ENCODE measurements at places on chromosomes 11 and 22.

DNA sequence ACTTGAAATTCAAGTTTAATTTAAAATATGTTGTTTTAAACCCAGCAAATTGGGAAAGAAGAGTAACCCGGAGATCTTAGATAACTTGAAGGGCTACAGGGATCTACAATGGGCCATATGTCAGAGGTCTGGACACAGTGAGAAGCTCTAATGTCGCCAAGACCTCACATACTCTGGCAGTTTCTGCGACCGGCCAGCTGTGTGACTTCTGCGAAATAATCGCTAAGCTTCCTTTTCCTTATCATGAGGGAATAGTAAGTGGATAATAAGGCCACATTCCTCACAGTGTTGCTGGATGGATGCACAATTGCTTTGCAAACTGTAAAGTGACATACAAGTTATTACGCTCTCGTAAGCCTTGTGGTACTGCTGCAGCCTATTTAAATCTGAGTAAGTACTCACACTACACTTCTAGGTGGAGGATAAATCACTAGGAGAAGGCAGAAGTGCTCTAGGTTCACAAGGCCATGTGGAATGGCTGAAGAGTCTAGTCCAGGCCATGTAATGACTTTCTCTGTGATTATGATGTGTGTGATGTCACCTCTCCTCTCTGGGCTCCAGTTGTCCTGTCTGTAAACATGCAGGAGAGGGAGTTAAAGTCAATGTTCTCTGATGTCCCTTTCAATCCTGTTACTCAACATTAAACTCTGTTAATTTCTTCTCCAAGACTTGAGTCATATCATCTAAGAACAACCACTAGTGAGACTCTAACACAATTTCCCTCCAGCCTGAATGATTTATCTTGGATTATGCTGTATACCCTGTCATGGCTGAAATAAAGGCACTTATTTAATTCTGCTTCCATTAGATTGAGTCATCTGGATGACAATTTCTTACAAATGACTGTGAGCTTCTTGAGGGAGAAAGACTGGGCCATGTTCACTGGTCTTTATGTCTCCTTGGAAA is 192.6 kb upstream of the NARS2 start:
- DNase-seq: no peak

GRCh38 chr11:46858920-46859546 is 13.0 kb upstream of the CKAP5 start:
- DNase-seq: no peak

DNA sequence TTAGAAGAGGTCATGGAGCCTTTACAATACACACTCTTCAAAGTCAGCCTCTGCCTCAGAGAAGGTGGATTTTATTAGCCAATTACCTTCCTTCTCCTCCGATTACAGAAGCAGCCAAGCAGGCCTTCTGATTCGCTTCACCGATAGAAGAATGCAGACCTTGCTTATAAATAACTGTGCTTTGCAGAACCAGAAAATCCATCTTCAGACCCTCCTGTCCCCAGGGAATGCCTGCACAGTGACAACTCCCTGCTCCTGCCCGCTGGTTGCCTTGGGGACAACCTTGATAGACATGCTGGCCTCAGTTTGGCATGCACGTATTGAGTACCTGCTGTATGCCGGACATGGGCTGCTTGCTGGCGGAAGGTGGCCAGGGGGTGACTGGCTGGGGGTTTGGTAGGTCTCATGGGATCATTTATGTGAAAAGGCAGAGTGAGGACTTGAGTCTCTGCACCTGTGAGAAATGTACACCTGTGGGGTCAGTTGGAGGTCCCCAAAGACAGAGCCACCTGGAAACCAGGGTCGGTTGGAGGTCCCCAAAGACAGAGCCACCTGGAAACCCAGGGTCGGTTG is 1238.7 kb downstream of the BRD1 start:
- DNase-seq: no peak

DNA sequence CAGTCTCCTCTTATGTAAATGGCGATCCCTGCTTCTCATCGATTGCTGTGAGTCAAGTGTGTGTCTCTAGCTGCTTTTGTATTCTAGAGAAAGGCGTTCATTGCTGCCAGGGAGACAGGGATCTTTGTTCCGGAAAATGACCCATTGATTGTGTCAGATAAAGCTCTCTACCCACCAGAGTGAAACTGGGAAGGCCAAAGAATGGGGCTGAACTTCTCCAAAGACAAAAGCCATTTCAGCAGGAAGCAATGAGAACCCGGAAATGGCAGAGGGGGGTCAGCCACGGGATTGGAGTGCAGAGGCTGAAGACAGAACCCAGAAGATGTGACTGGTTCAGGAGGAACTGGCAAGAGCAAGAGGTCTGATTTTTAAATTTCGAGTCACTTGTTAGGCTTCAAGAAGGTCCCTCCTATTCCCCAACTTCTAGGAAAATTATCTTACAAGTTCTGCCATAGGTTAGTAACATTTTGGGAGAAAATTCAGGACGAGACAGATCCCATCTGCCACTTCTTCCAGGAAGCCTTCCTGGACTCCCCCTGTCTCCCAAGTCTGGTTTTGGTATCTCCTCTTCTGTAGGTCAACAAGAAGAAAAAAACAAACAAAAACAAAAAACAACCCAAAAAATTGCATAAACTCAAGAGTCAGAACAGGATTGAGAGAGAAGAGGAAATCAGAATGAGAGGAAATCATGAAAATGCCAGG is 110.6 kb downstream of the NECTIN1 start:
- DNase-seq: no peak

DNA sequence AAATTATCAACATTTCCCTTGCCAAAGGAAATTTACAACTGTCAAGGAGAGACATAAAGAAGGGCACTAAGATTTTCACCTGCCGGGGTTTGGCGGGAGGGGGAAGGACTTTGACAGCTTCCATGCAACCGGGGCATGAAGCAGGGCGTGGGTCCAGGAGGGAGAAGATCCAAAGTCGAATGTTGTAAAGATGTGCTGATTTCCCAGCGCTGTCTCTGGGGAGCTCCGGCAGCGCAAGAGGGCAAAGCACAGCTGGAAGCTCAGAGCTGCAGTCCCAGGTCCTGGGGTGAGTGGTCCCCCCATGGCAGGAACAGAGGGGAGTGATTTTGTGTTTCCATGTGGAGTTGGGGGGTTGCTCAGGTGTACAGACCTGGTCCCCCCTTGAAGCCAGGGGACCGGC is at the start of gene MS4A10:
Gene MS4A10 (plus strand): TSS at position 198 of the 400 bp plus-strand sequence. CDS start 5,003 bp downstream, outside the sequence.
- DNase-seq: no peak

- no peak for DNase-seq
These were observed 76.9 kb upstream of the TCF20 start for GRCh38 chr22:42347281-42347824.

- no peak for DNase-seq
These were observed 37.7 kb upstream of the H19 start for GRCh38 chr11:2035382-2035781.

- no peak for DNase-seq
These were observed 389.1 kb downstream of the NXPE2 start for GRCh38 chr11:115067471-115067870.

DNA sequence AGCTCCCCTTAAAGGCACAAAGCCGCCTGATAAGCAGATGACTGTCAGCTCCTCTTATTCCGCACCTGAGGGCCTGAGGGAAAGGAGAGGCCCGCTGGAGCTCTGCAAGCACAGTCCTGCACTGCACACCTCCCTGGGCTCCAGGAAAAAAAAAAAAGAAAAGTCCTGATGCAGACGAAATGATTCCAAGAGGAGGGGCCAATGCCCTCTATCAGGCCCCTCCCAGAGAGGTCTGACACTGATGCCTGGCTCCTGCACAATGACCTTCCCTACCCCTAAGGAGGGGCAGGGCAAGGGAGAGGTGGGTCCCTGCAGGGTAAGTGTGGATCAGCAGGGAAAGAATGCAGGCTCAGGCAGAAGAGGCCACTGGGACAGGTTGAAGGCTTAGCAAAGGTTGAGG is 572.7 kb downstream of the SOX6 start:
- DNase-seq: no peak

DNA sequence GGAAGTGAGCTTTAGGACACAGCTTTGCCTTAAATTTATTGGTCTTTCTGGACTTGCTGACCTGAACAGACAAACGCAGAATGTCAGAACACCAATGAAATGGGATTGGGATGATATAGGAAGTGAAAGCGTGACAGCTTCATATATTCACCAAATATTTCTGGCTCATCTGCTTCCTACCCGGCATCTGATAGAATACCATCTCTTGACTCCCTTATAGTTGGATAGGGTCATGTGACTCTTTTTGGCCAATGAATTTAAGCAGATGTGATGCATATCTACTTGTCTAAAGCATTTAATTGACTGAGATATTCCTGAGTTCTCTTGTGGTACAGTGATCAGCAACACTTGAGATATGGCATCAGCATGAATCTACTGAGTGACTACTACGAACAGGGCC is 2.5 kb upstream of the CAPRIN1 start:
- no peak for DNase-seq

DNA sequence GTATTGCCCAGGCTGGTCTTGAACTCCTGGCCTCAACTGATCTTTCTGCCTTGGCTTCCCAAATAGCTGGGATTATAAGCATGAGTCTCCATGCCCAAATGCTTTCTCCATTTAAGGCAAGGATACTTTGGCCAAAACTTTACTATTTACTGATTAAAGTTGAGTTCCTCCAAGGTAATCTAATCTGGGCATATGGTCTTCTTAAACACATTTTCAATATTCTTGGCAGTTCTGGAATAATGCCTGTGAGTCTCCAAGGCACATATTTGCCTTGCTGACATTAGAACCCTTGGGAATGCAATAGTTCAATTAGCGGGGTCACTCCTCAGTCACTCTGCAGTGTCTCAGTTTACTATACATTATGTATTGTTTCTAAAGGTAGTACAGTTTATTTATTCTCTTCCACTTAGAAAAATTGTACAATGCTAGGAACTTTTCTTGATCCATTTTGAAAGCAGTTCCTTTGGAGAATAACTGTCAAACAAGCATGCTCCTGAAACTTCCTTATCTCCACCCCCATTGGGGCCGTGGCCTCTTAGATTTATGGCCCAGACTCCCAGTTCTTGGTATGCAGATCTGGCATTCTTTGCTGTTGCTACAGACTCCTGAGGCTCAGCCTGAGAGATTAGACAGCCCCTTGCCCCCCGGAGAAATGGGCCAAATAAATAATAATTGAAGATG is 13.1 kb upstream of the RAB38 start:
- no peak for DNase-seq

GRCh38 chr11:7858006-7858405 is 61.3 kb upstream of the OR5P2 start:
- DNase-seq: no peak

GRCh38 chr11:35794850-35795249 is 132.3 kb downstream of the TRIM44 start:
- DNase-seq: peak; percentile 20

DNA sequence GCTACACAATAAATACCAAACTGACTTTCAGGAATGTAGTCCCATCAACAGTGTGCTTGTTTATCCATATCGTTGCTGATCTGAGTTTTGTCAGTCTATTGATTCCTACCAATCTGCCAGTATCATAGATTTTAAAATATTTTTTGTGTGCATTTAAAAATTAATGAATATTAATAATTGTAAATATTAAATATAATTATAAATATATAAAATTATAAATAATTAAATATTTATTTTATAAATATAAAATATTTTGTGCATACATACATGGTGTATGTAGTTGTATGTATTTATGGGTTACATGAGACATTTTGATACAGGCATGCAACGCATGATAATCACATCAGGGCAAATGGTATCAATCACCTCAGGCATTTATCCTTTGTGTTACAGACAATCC is 53.6 kb downstream of the CUL5 start:
- DNase-seq: no peak

GRCh38 chr11:132050577-132051165 is 680.3 kb downstream of the NTM start:
- no peak for DNase-seq

DNA sequence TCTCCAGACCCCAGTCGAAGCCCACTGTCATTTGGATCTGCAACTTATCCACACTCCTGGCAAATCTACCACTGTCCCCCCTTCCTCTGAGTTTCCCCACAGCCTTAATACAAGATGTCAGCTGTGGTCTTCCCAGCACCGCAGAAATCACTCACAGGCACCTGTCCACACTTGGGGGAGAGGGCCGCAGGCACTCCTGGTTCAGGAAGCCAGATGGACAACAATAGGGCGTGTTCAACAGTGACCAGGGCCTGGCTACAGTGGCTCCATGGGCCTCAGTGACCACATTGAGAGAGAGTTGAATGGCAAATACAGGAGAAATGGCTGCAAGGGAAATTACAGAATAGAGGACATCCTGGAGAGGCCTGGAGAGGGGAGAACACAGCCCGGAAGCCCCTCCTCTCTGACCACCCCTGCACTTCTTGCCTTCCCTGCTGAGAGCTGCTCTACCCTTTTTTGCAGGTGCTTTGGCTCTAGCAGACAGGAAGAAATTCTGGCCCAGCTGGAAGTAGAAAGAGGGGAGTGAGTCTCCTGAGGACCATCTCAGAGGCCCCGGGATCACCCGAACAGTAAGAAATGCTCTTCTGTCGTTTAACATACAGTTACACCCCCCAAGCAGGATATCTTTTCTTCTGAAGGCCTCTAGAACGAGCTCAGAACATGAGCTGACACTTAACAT is 164.6 kb downstream of the FEZ1 start:
- no peak for DNase-seq

GRCh38 chr11:990101-990500 is 46.4 kb downstream of the MUC6 start:
- DNase-seq: no peak

DNA sequence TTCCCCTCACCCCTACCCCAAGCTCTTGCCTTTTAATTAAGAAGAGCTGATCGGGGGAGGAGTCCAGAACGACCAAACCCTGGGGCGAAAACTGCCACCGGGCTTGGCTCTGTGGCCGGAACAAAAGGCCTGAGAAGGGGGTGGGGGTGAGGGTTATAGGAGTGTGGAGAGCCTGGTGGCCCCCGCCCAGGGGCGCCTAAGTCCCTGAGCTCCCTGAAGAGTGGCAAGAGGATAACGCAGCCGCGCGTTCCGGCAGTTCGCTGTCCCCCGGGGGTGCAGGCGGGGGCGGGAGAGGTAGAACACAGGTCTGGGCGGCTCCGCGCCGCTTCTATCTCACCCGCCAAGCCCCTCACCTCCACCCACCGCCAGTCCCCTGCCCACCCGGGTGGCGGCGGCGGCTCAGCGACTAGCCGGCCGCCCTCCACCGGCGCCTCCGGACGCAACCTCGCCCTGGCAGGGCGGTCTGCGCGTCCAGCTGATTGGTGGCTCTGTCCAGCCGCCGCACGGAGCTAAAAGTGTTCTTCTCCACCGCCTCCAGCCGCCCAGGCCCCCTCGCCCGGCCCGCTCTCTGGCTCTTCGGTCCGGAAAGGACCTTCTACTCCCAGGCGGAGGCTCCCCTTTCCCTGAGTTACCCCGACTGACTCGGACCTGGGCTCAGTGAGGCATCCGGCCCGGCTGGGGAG is 18.7 kb upstream of the BDNF start:
- no peak for DNase-seq

- DNase-seq: no peak
These were observed 1145.2 kb downstream of the BRD1 start for GRCh38 chr22:48682504-48682903.

GRCh38 chr22:44755956-44756361 is 3.6 kb downstream of the ARHGAP8 start:
- no peak for DNase-seq

- no peak for DNase-seq
These were observed 10.9 kb downstream of the TCIRG1 start for GRCh38 chr11:68049509-68050370.
